ENCODE measurements at places on chromosomes 2 and 18.

DNA sequence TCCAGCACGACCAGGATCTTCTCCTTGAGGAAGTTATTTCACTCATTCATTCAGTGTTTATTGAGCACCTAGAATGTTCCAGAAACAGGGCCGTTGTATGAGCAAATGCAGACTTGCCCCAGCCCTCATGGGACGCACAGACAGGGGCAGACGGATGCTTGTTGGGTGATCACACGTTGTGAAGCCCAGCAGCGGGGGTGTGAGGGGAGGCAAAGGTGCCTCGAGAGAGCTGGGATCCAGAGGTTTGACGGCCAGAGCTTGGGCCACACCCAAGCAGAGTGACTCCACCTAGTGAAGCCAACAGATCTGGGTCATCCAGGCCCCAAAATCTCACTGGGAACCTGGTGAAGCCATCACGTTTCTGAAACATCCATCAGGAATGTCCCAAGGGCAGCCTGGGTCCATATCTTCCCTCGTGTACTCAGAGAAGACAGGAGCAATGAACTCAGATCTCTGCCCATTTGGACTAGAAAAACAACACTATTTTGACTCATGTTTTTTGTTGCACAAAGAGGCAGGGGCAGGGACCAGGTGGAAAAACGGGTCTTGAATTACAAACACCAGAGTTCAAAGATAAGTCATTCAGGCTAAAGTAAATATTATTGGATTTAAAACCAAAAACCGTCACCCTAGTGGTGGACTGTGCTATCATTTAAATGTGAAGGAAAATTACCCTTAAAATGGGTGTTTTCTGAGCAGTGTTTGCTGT lies 54.9 kb upstream of the RBM44 start:
- DNase-seq: no peak

GRCh38 chr2:58834404-58834803 lies 593.3 kb upstream of the FANCL start:
- DNase-seq: no peak

- no peak for DNase-seq
Observed at GRCh38 chr2:27281855-27282559, at the start of gene TRIM54. Gene TRIM54, plus strand, starts transcription at chr2:27282429. Its CDS starts 303 bp downstream, at chr2:27282732.

DNA sequence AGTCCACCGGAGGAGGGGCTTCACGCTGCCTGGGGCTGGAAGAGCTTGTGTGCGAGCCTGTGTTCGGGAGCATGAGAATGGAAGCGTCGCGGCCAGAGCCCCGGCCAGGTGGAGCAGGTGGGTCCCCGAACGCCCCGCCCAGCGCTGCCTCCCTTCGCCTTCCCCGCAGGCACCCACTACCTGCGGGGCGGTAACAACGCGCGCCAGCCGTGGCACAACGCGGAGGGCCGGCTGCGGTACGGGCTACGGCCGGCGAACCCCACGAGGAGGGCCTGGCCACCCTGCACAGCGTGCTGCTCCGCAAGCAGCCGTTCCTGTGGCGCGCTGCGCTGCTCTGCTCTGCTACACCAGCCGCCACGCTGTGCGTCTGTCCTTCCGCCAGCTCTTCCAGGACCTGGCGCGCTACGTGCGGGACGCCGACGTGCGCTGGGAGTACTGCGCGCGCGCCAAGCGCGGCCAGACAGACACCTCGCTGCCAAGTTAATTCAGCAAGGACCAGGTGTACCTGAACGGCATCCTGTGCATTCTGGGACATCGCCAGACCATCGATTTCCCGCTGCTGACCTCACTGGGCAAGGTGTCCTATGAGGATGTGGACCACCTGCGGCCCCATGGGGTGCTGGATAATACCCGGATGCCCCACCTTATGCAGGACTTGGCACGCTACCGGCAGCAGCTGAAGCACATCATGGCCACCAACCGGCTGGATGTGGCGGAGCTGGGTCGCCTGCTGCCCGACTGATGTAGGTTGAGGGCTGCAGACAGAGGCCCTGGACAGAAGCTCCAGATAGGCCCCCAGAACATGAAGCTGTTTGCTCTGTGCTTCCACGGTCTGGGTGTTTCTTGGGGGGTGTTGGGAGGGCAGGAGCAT lies 200.6 kb downstream of the NAPG start:
- DNase-seq: no peak

DNA sequence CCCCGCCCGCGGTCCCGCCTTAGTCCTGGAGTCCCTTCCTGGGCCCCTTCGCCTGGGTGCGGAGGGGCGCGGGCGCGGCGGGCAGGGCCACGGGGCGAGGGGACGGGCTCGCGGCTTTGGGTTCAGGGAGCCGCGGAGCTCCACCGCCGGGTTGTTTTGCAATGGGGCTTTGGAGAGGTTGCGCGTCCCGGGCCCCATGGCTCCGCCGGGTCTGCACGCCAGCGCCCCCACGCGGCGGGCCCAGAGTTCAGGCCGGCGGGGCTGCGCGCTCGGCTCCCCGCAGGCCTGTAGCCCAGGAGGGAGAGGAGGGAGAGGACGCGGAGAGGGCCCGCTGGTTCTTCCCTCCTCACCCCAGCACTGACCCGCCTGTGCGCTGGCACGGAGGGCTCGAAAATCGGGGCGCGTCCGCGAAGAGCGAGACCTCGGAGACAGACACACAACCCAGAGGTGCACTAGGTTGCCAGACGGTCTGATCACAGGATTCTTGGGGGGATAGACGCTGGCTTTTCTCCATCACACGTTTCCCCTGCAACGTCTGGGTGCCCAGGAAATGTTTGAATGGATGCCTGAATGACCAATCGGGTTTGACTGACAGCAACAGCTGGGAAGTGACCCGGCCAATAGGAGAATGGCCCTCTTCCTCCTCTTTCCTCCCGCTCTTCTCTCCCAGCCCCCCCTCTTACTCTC lies 4.9 kb upstream of the SIX2 start:
- peak; percentile 46 for DNase-seq

GRCh38 chr2:240983361-240983995 lies 14.9 kb upstream of the SNED1 start:
- DNase-seq: peak; percentile 17
